ENCODE measurements at places on chromosomes 7 and 10.

DNA sequence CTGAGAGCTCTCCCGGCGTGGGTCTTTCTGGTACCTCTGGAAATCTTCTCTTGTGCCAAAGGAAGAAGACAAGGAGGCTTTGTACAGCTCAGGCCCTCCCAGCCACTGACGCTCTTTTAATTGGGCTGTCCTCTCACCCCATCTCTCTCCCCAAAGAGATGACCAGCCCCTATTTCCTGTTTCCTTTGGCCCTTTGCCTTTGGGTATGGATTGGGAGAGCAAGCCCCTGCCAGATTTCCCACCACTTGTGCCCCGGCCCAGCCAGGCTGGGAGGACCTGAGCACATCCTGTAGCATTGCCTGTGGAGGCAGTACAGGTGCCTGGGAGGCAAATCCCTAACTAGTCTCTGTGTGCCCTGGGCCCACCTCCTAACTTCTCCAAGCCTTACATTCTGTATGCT lies 5.7 kb upstream of the PLAC9 start:
- DNase-seq: no peak

GRCh38 chr10:5584895-5585516 lies 60.2 kb downstream of the CALML3 start:
- DNase-seq: no peak

GRCh38 chr10:132632851-132633684 lies 95.5 kb downstream of the INPP5A start:
- no peak for DNase-seq

DNA sequence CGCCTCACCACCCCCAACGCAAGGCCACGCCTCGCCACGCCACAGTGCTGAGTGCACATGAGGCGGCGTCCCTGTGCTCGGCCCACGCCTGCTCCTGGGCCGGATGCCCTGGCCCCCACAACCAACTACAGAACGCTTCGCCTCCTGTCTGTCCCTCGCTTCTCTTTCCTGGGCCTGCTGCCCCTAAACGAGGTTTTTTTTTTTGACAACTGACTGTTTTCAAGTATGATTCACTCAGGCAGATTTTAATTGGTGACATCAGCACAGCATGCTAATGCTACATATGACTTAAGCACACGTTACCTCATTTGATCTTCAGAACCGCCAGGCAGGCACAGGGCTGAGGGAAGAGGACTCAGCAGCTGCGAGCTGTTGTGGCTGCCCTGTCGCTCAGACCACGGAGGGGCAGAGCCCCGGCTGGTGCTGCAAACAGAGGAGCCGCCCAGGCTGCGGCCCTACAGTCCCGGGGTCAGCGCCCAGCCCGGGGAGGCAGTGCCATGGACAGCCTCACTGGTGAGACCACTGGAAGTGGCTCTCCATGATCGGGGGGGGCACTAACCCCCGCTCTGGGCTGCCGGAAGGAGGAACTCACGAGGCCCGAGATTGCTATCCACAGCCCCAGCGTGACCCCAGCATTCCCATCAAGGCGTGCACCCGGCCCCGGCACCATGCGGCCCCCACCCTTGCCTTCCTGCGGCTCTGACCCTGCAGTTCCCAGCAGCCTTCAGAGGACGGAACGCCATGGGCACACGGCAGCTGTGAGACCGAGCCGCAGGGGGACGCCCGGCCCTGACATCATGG lies 212.8 kb downstream of the MAD1L1 start:
- DNase-seq: peak; percentile 17

GRCh38 chr10:52488606-52489485 lies 174.8 kb downstream of the DKK1 start:
- no peak for DNase-seq

DNA sequence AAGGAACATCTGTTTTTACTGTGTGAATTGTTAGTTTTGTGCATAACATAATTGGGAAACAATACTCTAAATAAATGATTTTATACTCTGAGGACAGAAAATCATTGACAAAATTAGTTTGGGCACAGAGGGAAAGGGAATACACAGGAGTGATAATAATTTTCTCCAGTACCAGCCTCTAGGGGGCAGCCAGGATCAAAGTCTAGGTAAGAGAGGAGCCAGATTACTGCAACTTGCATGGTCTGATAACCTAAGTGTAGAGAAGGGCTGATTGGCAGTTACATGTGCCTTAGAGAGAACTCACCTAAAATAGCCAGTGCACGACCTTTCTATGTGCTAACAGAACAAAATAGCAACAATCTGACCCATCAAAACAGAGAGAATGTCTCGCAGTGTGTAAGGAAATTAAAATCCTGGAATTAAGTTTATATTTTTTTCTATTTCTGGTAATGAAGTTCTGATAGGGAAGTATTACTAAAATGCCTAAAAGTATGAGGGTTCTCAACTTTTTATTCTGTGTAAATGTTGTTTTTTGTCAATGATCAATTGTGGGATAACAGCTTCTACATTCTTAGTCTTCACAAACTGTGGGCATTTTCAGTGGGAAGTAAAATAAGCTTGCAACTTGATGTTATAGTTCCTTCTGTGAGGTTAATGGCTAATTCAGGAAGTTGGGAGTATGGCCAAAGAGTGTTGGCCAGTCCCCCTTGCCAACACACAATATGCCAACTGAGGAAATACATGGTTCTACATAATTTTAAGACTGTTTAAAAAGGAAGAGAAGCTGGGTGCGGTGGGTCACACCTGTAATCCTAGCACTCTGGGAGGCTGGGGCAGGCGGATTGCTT lies 66.4 kb downstream of the EXOC6 start:
- DNase-seq: no peak

GRCh38 chr10:30182191-30183054 lies 123.0 kb upstream of the JCAD start:
- DNase-seq: no peak

GRCh38 chr7:45704683-45705016 lies 130.5 kb downstream of the ADCY1 start:
- no peak for DNase-seq

GRCh38 chr7:84462259-84462658 lies 267.7 kb upstream of the SEMA3A start:
- DNase-seq: no peak

GRCh38 chr10:63711867-63712716 lies 190.9 kb downstream of the REEP3 start:
- DNase-seq: peak; percentile 43

DNA sequence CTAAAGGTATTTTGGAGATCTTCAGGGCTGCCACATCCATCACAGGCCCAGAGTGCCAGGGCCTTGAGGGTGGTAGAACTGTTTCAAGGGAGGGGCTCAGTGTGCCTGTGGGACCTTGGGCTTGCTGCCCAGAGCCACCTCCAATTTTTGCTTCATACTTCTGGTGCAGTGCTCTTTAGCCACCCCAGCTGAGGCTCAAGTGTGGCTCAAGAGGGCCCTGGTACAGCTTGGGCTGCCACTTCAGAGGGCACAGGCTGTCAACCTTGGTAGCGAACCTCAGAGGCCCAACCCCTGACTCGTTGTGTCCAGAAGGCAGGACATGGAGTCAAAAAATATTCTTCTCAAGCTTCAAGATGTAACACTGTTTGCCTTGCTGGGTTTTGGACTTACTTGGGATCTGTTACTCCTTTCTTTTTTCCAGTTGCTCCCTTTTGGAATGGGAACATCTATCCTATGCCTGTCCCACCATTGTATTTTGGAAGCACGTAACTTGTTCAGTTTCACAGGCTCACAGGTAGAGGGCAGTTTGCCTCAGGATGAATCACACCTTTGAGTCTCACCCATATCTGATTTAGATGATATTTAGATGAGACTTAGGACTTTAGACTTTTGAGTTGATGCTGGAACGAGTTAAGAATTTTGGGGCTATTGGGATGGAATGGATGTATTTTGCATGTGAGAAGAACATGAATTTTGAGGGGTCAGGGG lies 224.8 kb downstream of the RPS24 start:
- no peak for DNase-seq

- no peak for DNase-seq
These were observed 38.0 kb downstream of the RBM33 start for GRCh38 chr7:155682484-155682883.

DNA sequence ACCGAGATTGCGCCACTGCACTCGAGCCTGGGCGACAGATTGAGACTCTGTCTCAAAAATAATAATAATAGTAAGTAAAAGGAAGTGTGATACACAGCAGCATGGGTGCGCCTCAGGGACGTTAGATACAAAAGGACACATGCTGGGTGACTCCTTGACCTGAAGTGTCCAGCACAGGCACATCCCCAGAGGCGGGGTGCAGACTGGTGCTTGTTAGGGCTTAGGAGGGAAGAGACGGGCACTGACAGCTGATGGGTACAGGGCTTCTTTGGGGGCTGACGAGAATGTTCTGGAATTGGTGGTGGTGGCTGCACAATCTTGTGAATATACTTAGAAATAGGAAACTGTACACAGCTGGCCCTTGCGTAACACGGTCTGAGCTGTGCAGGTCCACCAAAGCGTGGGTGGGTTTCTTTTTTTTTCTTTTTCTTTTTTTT lies 61.8 kb upstream of the DNAJB6 start:
- no peak for DNase-seq
